Tibial nerve (tissue), 4 donors: ENCODE measurements at places on chromosomes 3 and 15. TPM values are rescaled to one million over a fixed set of nuclear protein-coding genes. Genes with fewer than 3 reads are reported as not detected.

SPATA12 gene
- total RNA-seq: not detected

DNA sequence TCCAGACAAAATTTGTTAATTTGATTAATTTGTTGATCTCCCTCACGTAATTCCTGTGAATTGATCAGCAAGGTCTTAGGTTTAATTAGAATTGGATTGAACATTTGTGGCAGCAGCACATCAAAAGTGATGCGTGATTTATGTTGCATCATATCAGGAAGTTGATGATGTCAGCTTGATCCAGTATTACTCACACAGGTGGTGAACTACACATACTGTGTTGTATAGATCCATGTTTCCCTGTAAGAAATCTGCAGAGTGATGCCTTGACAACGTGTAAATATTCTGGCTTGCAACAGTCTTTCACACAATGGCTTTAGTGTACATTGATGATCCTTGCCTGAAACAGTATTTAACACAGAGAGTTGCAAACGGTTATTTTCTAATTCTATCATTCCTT is 200.4 kb downstream of the ADAMTSL3 start:
- no peaks in the 10 kb centered on the region for H3K4me1 ChIP-seq
- H3K27ac ChIP-seq: no peak overlapping the region
- DNase-seq: no peak
- no peak overlapping the region for H3K4me3 ChIP-seq

GRCh38 chr15:62880278-62880677 is 162.3 kb upstream of the TPM1 start:
- H3K4me1 ChIP-seq: no peaks in the 10 kb centered on the region
- H3K36me3 ChIP-seq: no peaks in the 10 kb centered on the region
- no peak overlapping the region for H3K4me3 ChIP-seq
- no peak for DNase-seq
- no peak overlapping the region for H3K27ac ChIP-seq
- no peaks in the 10 kb centered on the region for H3K27me3 ChIP-seq

DNA sequence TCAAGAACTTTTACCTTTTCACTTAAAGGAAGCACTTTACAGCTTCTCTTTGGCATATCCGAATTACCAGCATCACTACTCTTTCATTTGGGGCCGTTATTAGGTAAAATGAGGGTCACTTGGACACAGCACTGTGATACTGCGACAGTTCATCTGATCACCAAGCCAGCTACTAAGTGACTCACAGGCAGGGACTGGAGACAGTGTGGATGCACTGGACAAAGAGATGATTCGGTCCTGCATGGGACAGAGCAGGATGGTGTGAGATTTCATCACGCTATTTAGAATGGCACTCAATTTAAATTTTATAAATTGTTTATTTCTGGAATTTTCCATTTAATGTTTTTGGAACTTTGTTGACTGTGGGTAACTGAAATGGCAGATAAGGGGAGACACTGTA is 166.9 kb upstream of the IL12A start:
- H3K4me3 ChIP-seq: no peak overlapping the region
- no peaks in the 10 kb centered on the region for H3K27me3 ChIP-seq
- H3K27ac ChIP-seq: no peak overlapping the region
- H3K4me1 ChIP-seq: no peaks in the 10 kb centered on the region

CCR4 gene
- total RNA-seq: not detected

DNA sequence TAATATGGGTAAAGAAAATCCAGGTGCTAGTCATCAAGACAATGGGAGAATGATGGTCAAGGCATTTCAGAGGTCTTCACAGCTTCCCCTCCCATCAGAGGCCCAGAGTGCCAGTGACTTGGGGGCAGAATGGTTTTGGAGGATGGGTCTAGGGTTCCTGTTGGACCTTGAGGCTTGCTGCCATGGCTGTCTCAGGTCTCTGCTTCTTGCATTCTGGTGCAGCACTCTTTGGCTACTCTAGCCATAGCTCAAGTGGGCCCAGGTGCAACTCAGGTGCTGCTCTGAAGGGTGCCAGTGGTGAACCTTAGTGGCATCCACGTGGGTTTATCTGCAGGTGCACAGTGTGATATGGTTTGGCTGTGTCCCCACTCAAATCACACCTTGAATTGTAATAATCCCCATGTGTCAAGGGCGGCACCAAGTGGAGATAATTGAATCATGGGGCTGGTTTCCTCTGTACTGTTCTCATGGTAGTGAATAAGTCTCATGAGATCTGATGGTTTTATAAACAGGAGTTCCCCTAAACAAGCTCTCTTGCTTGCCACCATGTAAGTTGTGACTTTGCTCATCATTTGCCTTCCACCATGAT is 48.5 kb upstream of the PEX5L start:
- no peak overlapping the region for H3K27ac ChIP-seq
- no peaks in the 10 kb centered on the region for H3K27me3 ChIP-seq
- no peaks in the 10 kb centered on the region for H3K4me1 ChIP-seq
- no peak overlapping the region for H3K4me3 ChIP-seq

DNA sequence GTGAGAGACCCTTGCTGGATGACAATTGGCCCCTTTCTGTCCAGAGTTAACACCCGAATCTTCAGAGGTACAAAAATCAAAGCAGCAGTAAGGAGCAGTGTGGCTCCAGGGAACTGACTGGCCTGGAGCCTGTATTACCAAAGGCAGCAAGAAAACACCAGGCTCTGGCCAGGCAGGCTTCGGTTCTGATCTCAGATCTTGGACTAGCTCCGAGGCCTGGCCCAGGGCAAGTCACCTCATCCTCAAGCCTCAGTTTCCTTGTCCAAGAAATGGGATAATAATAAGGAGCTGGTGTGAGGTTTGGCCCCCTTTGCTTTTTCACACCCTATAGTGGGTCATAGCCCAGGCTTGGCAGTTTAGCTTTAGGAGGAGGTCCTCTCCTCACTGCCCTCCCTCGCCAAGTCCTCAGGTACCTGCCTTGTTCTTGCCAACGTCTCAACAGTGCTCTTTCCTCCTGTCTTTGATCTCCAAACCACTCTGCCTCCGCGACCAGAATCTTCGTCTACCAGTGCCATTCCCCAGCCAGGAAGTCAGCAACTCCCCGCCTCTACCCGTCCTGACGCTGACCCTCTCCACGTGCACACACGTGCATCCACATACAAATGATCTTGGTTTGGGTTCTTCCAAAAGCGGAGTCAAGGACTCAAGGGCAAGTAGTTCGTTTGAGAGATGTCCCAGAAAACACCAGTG is 82.6 kb upstream of the TLE3 start:
- no peaks in the 10 kb centered on the region for H3K4me1 ChIP-seq
- H3K36me3 ChIP-seq: no peaks in the 10 kb centered on the region
- DNase-seq: no peak
- no peaks in the 10 kb centered on the region for H3K27me3 ChIP-seq
- no peak overlapping the region for H3K27ac ChIP-seq
- H3K4me3 ChIP-seq: no peak overlapping the region

DNA sequence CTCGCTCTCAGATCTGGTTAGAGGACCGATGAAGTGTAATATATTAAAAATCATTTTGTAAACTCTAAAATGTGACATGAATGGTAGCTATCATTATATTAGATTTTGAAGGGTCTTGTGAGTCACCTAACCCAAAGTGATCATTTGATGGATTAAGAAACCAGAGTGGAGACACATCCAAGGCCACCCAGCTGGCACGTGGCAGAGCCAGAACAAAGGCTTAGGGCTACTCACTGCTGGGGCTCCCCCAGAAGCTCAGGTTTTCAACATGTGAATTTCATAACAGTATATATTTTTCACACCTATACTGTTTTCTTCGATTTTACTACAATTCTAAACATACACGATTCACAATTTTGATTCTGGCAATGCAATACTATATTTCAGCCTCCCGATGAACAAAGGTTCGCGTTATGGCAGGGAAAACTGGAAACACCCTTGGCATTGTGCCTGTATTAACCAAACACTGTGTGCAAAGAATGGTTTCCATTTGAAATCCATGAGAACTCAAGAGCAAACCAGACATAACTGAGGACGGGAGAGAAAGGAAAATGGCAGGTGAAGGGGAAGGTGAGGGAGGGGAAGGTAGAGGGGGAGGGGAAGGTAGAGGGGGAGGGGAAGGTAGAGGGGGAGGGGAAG is 88.9 kb downstream of the ADAMTS17 start:
- no peaks in the 10 kb centered on the region for H3K27me3 ChIP-seq
- DNase-seq: no peak
- no peak overlapping the region for H3K4me3 ChIP-seq
- no peak overlapping the region for H3K27ac ChIP-seq

DNA sequence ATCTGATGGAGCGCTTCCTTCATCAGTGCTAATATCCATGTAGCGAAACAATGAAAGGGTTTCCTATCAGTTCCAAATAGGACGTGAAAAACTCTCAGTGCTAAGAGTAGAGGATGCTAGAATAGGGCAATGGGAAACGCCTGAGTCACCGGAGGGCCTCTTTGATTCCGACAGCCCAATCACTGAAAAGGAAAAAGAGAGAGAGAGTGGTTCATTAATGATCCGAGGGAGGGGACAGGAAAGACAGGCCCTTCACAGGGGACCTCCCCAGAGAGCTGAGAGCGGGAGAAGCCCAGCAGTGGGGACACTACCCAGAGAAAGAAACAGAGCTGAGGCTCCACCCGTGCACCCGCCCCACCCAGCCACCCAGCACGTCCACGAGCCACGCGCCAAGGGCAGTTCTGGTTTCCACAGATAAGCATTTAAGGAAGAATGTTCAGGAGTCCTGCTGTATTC is 76.9 kb downstream of the RPN1 start:
- H3K36me3 ChIP-seq: no peaks in the 10 kb centered on the region
- no peaks in the 10 kb centered on the region for H3K4me1 ChIP-seq
- no peak overlapping the region for H3K27ac ChIP-seq
- H3K27me3 ChIP-seq: no peaks in the 10 kb centered on the region

GRCh38 chr3:131277836-131278497 is 103.6 kb upstream of the NUDT16 start:
- no peak for DNase-seq
- H3K4me3 ChIP-seq: no peak overlapping the region
- no peaks in the 10 kb centered on the region for H3K4me1 ChIP-seq
- no peak overlapping the region for H3K27ac ChIP-seq
- no peaks in the 10 kb centered on the region for H3K27me3 ChIP-seq

DNA sequence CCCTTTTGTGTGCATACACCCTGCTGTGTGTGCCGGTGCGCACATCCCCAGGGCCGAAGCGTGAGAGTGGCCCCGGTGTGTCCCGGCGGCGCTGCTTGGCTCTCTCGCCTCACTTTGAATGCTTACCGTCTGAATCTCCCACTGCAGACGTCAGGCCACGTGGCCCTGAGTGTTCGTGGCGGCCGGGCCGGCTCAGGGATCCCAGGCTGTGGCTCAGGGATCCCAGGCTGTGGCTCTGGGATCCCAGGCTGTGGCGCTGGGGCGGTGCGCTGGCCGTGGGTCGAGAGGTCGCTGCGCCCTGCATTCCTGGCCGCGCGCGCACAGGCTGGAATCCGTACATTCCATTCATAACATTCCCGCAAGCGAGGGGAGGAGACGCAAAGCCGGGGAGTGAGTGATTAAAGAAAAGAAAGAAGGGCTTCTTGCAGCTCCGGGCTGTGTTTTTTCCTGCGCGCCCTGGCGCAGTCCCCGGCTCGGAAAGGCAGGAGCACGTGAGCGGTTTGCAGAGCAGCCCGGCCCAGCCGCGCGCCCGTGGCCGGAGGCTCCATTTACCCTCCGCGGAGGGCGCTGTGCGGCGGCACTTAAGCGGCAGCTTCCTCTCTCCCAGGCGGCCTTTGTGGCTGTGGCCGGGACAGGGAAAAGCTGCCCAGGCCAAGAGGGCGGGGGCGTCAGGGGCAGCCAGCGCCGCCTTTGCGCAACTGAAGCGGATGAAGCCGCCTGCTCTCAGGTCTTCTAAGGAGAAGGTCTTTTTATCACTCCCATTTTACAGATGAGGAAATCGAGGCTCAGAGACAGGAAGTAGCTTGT is 87.0 kb upstream of the ALDH1L1 start:
- H3K4me3 ChIP-seq: no peak overlapping the region
- H3K4me1 ChIP-seq: peaks cover 37% of the 10 kb centered on the region
- H3K36me3 ChIP-seq: no peaks in the 10 kb centered on the region
- H3K27ac ChIP-seq: peak overlapping the region; percentile 92

DNA sequence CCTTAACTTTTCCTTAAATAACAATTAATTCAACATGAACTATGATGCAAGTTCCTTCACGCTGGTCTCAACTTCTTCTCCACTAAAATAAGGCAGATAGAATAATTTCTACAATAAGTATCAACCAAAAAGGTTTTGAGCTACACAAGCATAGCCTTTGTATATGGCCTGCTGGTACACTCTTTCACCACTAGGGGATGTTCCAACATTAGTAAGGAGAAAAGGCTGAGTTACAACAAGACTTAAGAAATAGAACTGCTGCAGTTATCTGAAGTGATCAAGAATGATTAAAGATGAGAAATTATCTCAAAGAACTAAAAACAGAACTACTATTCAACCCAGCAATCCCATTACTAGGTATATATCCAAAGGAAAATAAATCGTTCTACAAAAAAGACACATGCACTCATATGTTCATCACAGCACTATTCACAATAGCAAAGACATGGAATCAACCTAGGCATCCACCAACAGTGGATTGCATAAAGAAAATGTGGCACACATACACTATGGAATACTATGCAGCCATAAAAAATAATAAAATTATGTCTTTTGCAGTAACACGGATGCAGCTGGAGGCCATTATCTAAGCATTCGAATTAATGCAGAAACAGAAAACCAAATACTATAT is 14.4 kb downstream of the ATP13A3 start:
- peak; percentile 66 for DNase-seq
- peak overlapping the region; percentile 27 for H3K27ac ChIP-seq
- H3K4me1 ChIP-seq: peaks cover 14% of the 10 kb centered on the region
- H3K27me3 ChIP-seq: no peaks in the 10 kb centered on the region
- no peaks in the 10 kb centered on the region for H3K36me3 ChIP-seq
- no peak overlapping the region for H3K4me3 ChIP-seq

GRCh38 chr3:117788061-117788460 is 1078.5 kb downstream of the TUSC7 start:
- H3K4me3 ChIP-seq: no peak overlapping the region
- peaks cover 15% of the 10 kb centered on the region for H3K4me1 ChIP-seq
- peak; percentile 36 for DNase-seq
- no peaks in the 10 kb centered on the region for H3K27me3 ChIP-seq

DNA sequence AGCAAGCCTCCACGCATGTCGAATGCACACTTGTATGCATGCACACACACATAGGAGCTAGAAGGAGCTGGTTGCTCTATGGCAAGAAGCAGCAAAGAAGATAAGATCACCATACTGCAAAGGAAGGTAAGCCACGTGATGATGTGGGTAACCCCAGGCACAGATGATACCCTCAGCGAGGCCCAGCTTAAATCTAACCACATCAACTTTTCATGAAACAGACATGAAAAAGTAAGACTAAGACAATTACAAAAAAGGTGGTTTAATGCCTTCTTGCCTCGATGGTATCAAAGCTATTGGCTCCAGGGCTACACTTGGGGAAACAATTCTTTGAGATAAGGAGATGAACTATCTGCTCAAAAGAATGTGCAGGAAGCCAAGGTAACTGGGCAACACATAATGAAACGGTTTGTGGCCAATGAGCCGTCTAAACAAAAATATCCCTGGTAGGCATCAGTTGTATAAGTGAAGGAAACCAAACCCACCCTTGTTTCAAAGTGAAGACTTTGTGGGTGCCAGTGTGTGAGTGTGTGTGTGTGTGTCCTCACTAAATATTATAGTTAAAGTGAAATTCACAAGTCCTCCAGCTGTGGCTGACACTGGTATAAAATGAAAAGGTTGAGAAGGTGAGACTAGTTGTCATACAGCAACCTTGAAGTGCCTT is 365.7 kb upstream of the ICE2 start:
- no peaks in the 10 kb centered on the region for H3K27me3 ChIP-seq
- no peak for DNase-seq
- no peak overlapping the region for H3K27ac ChIP-seq
- no peaks in the 10 kb centered on the region for H3K4me1 ChIP-seq

- peaks cover 97% of the 10 kb centered on the region for H3K36me3 ChIP-seq
- DNase-seq: no peak
- no peaks in the 10 kb centered on the region for H3K4me1 ChIP-seq
- no peak overlapping the region for H3K4me3 ChIP-seq
- H3K27ac ChIP-seq: no peak overlapping the region
Observed at GRCh38 chr3:45923755-45924154, 19.5 kb upstream of the CXCR6 start.
